ENCODE measurements at places on chromosomes 6 and 20.

DNA sequence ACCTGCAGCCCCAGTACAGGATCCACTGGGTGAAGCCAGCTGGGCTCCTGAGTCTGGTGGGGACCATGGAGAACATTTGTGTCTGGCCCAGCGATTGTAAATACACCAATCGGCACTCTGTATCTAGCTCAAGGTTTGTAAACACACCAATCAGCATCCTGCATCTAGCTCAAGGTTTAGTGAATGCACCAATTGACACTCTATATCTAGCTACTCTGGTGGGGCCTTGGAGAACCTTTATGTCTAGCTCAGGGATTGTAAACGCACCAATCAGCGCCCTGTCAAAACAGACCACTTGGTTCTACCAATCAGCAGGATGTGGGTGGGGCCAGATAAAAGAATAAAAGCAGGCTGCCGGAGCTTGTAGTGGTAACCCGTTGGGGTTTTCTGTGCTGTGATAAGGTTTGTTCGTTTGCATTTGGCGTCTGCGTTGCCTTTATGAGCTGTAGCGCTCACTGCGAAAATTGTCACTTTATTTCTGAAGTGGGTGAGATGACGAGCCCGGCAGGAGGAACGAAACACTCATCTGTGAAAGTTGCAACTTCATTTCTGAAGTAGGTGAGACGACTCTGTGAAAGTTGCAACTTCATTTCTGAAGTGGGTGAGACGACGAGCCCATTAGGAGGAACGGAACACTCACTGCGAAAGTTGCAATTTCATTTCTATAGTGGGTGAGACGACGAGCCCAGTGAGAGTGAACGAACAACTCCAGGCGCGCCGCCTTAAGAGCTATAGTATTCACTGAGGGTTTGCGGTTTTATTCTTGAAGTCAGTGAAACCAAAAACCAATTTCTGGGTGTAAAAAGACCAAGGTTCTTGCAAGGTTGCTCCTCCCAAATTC, 31.1 kb downstream of the SERPINB6 start:
- DNase-seq, result no peak

GRCh38 chr6:151325075-151326050, 66.0 kb downstream of the ZBTB2 start:
- no peak for DNase-seq

GRCh38 chr6:143110996-143111395, 50.3 kb downstream of the AIG1 start:
- DNase-seq, result no peak

DNA sequence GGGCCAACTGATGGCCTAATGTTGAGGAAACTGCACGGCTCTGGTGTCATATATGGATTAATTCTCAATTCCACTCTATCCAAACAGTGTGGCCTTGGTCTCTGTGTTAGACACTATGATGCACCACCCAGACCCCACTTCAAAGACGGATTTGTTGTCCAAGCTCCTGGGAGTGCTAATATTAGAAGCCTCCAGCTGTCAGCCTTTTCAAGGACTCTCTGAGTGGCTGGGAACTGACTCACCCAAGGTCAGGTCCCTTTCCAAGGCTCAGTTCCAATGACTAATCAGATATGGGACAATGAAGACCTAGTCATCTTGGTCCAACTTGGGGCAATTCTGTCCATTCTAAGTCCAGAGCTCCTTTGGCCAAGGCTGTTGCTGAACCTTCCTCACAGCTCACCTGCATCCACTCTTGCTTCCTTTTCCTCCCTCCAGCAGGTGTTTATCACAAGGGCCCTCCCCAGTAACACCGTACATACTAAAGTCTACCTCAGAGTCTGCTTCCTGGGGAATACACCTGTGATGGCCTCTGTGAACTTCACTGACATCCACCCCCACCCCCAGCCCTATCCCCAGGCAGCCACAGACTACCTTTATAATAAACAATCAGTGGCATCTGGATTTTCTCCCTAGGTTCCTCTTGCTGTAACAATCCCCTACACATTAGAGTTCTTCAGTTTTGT, 7.2 kb upstream of the IL20RA start:
- DNase-seq, result no peak

DNA sequence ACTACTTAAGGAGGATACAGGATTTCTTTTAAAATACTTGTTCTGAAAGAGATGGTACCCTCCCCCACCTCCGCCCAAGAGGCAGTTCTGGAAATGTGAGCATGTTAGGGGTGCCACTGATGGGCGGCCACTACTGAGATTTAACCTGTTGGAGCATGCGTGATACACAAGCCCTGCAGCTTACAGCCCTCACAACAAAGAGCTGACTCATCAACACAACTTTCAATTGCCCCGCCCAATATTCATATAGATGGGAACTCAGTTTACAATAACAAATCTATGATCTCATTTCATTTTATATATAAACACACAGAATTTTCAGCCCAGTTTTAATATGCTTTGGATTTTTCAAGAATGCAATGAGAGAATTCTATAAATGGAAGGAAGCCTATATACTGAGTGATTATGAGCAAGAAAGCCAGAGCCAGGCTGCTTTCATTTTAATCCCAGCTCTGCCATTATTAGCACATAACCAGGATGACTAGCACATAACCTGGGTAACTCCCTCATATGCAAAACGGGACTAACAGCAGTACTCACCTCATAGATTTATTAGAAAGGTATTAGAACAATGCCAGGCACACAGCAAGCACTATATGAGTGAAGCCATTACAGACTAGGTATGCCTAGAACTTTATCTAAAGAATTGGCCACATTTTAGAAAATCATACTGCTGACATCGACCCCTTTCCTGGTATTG, 45.6 kb upstream of the IPCEF1 start:
- no peak for DNase-seq

DNA sequence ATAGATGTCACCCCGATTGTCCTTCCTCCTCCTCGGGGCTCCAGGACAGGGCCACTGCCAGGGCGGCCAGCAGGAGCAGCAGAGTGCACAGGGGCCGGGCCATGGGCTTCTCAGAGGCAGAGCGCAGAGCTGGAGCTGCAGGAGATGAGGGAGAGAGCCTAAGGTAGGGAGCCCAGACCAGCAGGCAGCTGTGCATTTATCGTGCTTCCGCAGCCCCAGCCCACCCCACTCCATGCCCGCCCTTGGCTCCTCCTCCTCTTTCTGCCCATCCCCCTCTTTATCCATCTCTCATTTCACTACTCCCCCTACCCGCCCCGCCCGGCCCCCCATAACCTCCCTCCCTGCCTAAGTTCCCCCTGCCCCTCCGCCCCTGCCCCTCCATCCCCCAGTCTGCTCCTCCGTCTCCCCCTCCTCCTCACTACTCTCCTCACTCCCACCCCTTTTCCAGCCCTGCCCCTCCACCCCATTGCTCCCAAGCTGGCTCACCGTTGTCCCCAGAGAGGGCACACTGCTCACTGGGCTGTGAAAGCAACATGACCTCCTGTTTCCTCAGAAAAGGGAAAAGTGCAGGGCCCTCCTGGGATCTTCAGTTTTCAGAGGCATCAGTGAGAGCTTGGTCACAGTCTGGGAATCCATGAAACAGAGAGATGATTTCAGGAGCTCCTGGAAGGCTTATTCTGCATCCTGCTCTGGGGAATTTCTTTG, 25.5 kb upstream of the CST1 start:
- DNase-seq, result no peak

DNA sequence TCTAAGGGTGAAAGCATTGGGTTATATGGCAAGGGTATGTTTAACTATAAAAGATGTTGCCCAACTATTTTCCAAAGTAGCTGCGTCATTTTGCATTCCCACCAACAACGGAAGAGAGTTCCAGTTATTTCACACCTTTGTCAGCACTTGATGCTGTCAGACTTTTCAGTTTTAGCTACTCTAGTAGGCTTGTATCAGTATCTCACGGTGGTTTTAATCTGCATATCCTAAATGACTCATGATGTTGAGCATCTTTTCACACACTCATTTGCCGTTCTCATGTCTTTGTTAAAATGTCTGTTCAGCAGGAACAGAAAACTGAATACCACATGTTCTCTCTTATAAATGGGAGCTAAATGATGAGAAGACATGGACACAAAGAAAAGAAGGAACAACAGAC, 122.3 kb downstream of the RNASET2 start:
- no peak for DNase-seq

DNA sequence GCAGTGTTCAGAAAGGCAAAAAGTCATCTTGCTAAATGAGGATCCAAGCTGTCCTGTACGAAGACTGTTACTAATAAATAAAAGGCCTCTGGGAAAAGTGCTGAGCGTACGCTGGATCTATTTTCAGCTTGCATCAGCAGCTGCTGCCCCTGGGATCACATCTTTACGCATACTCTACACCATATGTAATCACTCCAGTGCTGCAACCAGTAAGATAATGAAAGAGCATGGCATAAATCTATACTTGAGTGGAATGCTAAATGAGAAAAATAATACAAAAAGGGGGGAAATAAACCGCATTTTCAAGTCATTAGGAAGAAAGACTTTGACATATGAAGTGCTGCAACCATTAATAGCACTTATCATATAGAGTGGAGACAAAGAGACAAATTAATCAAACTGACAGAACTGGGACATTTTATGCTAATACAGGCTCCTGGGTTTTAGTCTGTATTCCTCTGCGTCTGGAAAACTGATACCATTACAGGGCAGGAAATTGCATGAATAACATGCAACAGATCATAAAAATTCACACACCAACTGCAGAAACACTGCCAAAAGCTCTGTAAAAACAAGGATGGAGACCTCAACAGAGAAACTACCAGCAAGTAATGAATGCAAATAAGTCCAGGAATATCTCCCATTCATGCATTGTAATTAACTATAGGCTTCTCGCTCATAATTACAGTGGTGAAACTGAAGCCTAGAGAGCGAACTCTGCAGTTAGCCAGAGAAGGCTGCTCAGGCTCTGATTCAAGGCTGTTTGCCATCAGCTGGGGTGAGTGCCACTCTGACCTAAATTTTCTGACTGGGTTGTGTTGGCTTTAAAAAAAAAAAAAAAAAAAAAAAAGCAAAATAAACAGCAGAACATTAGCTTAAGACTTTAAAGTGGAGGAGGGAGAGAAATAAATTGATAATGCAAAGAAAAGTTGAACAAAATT, 83.8 kb downstream of the GJA10 start:
- no peak for DNase-seq

- no peak for DNase-seq
Observed at GRCh38 chr6:132161283-132161682, 210.1 kb upstream of the CCN2 start.

DNA sequence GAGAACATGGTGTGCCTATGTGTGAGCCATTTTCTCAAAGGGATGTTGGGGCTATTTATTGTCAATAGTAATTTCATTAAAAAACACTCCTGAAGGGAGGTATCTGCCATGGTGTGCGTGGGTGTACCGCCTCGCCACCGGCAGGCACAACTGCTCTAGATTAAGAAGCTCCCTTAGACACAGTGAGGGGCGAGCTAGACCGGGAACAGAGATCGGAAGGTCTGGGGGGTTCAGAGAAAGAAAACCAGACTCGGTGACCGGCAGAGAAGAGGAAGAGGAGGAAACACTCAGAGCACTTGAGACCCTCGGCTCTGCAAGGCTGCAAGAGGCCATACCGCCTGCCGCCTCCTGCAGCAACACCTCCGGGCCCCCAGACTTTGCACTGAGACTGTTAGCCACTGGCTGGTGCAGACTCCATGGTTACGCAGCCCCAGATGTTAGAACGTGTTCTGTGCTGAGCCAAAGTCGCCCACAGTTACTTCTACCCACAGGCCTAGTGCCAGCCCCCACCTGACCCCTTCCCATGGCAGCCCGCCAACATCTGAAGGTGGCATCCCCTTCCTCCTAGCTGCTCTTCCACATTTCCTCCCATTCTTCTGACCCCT, 18.1 kb downstream of the PXDC1 start:
- DNase-seq, result no peak

DNA sequence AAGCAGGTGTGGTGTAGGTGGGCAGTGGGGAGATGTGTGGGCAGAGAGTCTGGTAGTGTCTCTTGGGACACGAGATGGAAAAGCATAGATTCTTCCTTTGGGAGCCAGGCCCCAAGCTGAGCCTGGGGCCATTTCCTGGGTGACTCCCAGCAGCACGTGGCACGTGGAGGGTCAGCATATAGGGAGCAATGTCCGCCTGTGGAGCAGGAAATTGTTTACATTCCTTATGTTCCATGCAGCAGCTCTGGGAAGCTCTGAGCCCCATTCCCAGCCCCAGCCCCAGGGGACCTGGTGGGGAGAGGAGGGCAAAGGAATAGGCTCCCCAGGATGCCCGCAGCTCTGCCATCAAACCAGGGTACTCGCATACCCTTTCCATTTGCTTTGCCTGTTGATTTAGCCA, 57.6 kb downstream of the DAAM2 start:
- no peak for DNase-seq

- no peak for DNase-seq
Observed at GRCh38 chr20:59485576-59486454, 118.5 kb upstream of the PHACTR3 start.

GRCh38 chr20:53923566-53924369, 146.6 kb downstream of the BCAS1 start:
- DNase-seq, result no peak

DNA sequence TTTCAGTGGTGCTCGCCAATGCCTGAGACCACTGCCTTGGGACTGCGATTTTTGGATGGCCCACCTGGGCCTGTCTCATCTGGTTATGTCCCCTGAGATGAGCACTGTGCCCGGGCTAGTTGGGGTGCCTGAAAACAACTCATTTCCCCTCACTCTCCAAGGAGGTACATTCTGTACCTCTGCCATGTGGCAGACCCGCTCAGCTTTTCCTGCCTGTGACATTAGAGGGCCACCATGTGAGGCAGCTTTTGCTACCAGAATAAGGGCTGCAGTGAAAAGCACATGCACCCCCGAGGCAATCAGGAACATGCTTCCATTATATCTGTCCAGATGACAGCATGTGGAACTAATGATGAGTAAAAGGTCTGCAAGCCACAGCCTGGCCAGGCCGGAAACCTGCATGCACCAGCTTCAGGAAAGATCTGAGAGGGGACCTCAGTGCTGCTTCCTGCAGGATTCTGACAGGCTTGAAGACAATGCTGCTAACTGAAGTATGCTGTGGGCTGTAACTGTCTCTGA, 11.3 kb upstream of the SRSF6 start:
- no peak for DNase-seq

- DNase-seq, result no peak
Observed at GRCh38 chr6:143109196-143109595, 48.5 kb downstream of the AIG1 start.

GRCh38 chr20:41142919-41143318, 5.6 kb downstream of the PLCG1 start:
- DNase-seq, result no peak

DNA sequence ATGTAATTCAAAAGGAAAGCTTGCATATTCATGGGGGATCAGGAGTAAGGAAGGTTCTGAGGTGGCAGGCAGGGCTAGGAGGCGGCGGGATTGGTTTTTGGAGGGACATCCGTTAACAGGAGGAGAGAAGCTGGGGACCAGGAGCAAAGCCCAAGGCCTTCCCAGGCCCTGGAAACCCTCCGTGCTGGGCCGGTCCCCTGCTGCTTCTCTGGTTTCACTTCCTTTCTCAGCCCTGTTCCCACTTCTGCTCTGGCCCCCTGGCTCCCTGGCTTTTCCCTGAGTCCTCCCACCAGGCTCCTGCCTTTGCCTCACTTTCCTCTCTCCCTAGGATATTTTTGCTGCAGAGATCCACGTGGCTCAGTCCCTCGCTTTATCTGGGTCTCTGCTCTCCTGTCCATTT, 26.4 kb upstream of the SALL4 start:
- DNase-seq, result no peak

- DNase-seq, result no peak
Observed at GRCh38 chr20:62858058-62858830, 3.4 kb downstream of the TCFL5 start.

Measured in hypothalamus (tissue), 51 donors.